ENCODE measurements at places on chromosomes 2 and 18.

GRCh38 chr2:196242131-196242620, 70.8 kb upstream of the STK17B start:
- DNase-seq = no peak

- no peak for DNase-seq
These were observed 9.0 kb downstream of the SNORC start for GRCh38 chr2:232878855-232879617.

- no peak for DNase-seq
These were observed 31.4 kb downstream of the ATOH8 start for GRCh38 chr2:85785027-85785822.

DNA sequence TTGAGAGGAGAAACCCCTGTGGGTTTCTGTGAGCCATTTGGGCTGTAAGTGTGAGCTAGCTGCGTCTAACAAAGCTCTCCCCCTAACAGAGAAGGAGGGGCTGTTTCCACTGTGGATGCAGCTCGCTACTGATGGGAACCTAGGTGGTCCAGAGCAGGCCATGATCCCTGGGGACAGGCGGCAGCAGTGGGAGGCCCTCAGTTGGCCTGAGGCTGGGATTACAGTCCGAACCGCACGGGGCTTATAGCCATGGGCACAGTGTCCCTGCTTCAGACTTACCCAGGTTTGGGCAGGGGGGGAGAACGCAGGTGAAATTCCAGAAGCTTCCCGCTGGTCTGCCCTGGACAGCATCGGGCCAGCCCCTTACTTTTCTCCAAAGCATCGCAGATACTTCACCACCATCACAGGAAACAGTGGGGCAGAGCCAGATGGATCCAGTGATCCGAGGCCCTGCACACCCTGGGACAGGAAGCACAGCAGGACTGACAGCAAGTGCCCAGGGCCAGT, 139.4 kb downstream of the SEPTIN10 start:
- DNase-seq = no peak

DNA sequence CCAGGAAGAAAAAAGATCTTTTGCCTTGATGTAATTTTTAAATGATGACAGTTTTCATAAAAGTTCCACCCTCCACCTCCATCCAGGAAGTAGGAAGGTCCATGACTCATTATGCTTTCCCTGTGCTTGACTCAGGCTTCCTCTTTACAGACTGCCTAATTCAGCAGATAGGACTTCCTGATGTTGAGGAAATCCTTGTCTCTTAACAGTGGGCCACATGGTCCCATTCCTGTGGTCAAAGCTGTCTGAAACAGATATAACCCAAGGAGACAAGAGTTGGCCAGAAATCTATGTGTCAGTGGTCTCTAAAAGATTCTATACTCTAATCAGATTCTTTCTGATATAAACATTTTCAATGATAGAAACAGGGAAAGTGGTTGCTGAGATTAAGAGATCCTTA, 119.1 kb downstream of the BAZ2B start:
- no peak for DNase-seq

Measured in T-cell (primary cell).